ENCODE measurements at places on chromosomes 12 and 14. TPM values are rescaled to one million over a fixed set of nuclear protein-coding genes. Genes with fewer than 3 reads are reported as not detected.

- no peak for DNase-seq
Observed at GRCh38 chr14:105861985-105862465, 335.6 kb downstream of the TMEM121 start.

DNA sequence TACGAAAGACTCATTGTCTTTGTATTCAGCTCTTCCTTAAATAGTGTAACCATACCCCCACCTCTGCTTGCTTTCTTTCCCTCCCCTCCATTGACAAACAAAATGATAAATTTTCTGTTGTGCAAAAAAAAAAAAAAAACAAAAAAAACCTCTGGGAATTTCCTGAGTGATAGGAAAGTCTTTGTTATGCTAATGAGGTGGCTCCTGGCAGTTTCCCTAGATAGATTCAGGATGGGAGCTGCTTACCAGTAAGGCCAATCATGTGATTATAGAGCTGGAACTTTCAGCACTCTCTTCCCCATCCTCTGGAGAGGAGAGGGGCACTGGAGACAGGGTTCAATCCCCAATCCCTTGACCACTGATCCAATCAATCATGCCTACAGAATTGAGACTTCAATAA lies 120.5 kb downstream of the NUAK1 start:
- no peak for DNase-seq

- no peak for DNase-seq
Observed at GRCh38 chr14:53807108-53807507, 149.5 kb downstream of the BMP4 start.

DNA sequence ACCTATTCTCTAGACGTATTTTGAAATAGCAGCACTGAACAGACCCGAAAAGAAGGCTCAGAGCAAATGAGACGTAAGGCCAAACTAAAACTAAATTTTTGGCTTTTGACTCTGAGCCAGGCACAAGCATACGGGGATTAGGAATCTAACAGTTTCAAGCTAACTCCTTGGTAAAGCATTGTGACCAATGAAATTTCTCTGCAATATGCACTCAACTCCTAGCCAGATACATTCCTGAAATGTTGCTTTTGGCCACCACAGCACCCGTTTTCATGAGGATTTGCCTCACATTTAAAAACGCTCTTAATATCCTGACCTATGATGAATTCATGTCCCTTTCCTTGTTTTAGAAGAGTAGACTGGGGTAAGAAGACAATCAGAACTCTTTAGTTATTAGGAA lies 53.1 kb upstream of the NPFF start:
- DNase-seq, result peak; percentile 66

- DNase-seq, result peak; percentile 30
Observed at GRCh38 chr12:29769162-29769858, 14.4 kb downstream of the TMTC1 start.

- peak; percentile 55 for DNase-seq
Observed at GRCh38 chr12:51377099-51377984, 13.9 kb downstream of the GALNT6 start.

GRCh38 chr14:87199381-87199780 lies 793.6 kb downstream of the GALC start:
- DNase-seq, result no peak

TAS2R20 gene
- 2.6 TPM for polyA plus RNA-seq

GRCh38 chr12:121811434-121812319 lies 7.9 kb downstream of the SETD1B start:
- peak; percentile 86 for DNase-seq

KRT7 gene
- polyA plus RNA-seq, result not detected

- peak; percentile 44 for DNase-seq
Observed at GRCh38 chr12:14417715-14418114, 52.2 kb downstream of the ATF7IP start.

SLC2A14 gene
- 0.36 TPM for polyA plus RNA-seq

PTPN6 gene
- polyA plus RNA-seq, result 5.8 TPM

PTGR2 gene
- polyA plus RNA-seq, result 12.8 TPM

DNA sequence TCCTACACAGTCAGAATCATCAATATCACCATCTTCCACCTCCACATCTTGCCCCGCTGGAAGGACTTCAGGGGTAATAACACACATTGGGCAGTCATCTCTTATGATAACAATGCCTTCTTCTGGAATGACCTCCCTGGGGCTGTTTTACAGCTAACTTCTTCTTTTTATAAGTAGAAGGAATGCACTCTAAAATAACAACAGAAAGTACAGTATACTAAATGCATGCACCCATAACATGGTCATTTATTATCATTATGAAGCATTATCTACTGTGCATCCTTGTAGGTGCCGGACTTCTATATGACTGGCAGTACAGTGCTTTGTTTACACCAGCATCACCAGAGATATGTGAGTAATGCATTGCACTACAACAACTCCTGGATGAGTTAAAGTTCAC lies 19.0 kb upstream of the NUAK1 start:
- DNase-seq, result no peak

REC8 gene
- 11.4 TPM for polyA plus RNA-seq

OR6C2 gene
- polyA plus RNA-seq, result not detected

DNA sequence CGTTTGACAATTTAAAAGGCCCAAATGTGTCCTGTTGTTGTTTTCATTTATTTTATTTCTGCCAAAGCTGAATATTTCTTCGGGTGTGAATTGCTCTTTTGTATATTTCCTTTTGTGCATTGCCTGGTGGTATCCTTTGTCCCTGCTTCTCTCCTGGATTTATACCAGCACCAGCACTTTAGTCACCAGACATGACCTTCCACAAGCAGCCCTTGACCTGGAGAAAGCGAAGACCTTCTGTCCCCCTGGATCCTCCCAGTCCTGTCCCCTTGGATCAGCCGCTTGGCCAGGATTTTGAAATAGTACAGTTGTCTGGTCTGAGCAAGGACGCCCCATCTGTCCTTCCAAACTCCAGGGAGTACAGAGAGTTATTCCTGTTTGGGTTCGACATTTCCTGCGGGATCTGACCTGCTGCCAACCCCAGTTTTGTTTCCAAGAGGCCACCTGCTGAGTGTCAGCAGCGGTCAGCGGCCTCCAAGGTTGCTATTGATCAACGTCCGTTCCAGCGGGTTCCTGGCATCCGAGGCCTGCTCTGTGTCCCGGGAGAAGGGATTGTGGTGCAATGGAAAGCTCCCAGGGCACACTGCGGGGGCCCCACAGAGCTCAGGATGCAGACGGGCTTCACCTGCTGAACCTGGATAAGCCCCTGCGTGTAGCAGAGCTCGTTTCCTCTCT lies 45.1 kb upstream of the CHGA start:
- DNase-seq, result peak; percentile 6

- DNase-seq, result no peak
Observed at GRCh38 chr12:6122201-6122600, 2.3 kb downstream of the VWF start.

GRCh38 chr12:120119271-120119973 lies 2.9 kb upstream of the RAB35 start:
- no peak for DNase-seq

- DNase-seq, result no peak
Observed at GRCh38 chr14:38206689-38207376, 871 bp upstream of the SSTR1 start.

GRCh38 chr12:64273527-64274403 lies 51.7 kb upstream of the KICS2 start:
- DNase-seq, result no peak
